ENCODE measurements at places on chromosomes 7 and 10.

- DNase-seq = no peak
These were observed 307.4 kb upstream of the ZMIZ1 start for GRCh38 chr10:78761311-78761781.

DNA sequence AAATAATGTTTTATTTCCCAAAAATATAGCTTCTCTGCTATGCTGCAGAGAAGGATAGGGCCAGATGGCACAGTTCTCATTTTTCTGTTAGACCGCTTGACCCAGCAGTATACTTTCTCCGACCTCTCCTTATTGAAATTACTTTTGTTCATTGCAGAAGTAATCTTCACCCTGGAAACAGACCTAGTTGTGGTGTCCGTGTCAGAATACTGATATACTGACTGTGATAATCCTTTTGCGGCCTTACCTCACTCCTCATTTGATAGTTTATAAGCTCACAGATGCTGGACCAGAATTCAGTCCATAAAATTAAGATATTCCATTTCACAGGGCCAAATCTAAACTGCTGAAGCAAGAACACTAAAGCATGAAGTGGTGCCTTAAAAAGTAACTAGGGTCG is 260.6 kb upstream of the DKK1 start:
- DNase-seq = no peak

- no peak for DNase-seq
These were observed 29.1 kb downstream of the MKX start for GRCh38 chr10:27716521-27716920.

DNA sequence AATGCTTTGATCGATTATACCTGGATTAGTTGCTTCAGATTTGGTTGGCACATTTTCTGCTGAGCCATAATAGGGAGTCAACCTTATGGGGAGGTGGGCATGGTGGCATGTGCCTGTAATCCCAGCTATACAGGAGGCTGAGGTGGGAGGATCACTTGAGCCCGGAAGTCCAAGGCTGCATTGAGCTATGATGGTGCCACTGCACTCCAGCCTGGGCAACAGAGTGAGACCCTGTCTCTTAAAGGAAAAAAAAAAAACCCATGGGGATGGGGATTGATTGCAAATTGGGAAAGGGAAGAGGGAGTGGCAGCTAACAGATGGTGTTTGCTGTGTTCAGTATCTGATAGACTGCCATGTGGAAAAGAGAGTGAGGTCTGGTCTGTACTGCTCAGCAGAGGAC is 11.1 kb downstream of the STK17A start:
- DNase-seq = no peak

Data from HT1080 (cell line).